ENCODE measurements at places on chromosomes 6 and 20.

GRCh38 chr6:65989676-65990075, 282.6 kb upstream of the EYS start:
- DNase-seq = no peak

DNA sequence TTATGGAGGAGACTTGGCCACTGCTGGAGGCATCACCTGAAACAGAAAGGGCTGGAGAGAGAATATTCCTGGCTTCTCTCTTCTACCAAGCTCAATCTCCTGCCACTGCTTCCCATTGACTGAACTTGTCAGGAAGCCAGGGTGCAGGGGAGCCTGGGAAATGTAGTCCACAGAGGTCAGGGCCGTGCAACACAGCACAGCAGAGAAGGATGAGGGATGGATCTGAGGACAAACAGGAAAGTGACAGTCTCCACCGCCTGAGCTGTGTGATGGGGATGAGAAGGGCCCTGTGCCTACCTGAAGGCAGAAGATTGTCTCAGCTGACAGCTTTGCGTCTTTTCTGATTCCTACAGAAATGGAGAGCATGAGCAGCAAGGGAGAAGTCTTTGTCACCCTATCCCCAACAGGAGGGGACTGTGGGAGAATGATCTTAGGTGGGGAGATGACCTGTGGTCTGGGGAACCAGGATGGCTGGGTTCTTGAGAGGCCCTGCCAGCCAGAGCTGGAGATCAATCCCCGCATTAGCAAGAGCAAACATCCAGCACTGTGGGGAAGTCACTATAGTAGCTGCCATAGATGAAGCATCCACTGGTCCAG, 114.2 kb downstream of the SNX5 start:
- DNase-seq = peak; percentile 55

- DNase-seq = no peak
Measured at GRCh38 chr20:19557291-19557690, 200.8 kb upstream of the RIN2 start.

DNA sequence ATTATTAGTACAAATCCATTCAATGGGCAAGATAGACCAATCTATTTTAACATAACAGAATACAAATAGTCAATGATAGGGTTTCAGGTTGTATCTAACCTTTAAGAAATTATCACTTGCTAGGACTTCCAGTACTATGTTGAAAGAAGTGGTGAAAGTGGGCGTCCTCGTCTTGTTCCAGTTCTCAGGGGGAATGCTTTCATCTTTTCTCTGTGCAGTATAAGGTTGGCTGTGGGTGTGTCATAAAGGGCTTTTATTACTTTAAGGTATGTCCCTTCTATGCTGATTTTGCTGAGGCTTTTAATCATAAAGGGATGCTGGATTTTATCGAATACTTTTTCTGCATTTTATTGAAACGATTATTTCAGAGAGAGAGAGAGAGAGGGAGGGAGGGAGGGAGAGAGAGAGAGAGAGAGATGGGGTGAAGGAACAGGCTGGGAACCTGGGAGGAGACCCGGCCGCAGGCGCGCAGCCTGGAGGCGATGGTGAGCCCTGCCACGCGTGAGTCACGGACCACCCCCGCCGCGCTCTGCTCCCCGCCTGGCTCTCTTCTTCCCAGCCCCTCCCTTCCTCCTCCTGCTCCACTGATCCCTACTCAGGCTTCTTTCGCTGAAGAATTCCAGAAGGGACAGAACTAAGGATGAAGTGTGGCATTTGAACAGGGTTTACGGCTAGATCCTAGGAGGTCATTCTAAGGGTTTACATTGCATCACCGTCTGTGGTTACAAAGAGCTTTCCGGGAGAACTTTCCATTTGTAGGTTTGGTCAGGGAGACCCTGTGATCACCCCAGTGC, 45.5 kb upstream of the HLA-E start:
- peak; percentile 35 for DNase-seq

DNA sequence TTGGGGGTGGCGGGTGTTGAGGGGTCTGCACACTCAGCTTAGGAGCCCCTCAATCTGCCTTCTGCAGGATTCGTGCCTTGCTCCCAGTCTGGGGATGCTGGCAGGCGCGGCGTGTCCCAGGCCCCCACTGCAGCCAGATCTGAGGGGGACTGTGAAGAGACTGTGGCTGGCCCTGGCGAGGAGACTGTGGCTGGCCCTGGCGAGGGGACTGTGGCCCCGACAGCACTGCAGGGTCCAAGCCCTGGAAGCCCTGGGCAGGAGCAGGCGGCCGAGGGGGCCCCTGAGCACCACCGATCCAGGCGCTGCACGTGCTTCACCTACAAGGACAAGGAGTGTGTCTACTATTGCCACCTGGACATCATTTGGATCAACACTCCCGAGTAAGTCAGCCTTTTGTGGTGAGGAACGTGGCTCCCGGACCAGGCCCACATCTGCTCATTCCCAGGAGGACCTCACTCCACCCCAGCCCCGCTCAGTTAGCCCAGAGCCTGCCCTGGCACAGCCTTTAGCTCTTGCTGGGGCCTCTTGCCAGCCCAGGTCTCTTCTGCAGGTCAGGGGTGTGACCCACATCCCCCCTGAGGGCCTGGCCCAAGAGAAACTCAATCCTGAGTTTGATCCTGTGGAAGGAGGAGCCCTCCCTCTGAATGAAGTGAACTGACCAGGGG, 1.1 kb downstream of the EDN3 start:
- DNase-seq = no peak

GRCh38 chr6:109204511-109204910, 109.2 kb downstream of the CEP57L1 start:
- DNase-seq = no peak

DNA sequence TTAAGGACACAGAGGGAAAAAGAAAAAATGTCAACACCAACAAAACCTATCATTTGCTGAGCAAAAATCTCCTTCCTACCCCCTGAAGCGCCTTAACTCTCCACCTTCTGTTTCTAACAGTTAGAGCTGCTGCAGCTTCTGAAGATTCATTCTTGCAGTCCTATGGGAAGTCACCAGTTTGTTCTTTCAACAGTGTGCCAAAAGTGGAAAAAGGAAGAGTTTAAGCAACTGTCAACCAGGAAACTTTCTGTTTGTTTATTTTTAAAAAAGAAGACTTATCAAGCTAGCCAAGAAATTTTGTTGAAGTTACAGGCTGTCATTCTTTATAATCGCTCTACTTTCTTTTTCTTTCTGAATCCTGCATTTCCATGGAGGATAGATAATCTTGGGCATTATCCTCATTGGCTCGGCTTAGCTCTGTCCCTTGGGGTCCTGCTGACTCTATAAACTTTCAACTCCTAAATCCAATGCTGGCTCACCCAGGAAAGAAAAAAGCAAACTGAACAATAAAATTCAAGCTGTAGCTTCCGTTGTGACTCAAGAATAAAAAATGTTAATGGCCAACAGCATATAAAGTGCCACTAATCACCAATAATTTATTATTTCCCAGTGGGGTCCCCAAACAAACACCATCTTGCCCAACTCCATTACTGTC, 172.8 kb upstream of the CITED2 start:
- DNase-seq = no peak

DNA sequence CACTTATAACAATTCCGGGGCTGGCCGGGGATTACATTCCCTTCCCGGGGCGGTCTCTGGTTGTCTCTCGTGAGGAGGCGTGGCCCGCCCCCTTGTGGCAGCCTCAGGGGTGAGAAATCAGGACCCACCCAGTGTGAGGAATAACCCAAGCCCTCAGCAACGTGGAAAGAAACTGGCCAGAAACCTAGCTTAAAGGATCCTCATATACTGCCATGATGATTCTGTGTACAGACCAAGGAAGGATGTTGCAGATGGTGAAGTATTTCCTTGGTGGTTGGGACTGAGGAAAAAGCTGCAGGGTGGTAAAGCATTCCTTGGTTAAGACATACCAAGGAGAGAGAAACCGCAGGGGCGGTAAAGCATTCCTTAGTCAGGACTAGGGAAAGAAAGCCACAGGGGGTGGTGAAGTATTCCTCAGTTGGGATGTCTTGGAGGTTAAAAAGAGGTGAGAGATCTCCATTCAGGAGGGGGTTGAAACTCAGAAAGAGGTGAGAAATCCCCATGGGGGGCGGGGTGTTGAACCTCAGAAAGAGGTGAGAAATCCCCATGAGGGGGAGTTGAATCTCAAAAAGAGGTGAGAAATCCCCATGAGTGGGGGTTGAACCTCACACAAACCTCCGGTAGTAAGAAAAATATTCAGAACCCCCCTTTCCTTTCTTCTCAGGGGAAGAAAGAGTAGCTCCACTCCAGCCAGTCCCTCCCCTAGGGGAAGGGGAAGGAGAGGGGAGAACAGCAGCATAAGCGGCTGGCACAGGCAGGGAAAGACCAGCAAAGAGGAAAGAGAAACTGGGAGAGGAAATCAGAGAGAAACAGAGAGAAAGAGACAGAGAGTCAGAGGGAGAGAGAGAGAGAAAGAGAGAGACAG, 238.1 kb downstream of the RNGTT start:
- DNase-seq = peak; percentile 98

DNA sequence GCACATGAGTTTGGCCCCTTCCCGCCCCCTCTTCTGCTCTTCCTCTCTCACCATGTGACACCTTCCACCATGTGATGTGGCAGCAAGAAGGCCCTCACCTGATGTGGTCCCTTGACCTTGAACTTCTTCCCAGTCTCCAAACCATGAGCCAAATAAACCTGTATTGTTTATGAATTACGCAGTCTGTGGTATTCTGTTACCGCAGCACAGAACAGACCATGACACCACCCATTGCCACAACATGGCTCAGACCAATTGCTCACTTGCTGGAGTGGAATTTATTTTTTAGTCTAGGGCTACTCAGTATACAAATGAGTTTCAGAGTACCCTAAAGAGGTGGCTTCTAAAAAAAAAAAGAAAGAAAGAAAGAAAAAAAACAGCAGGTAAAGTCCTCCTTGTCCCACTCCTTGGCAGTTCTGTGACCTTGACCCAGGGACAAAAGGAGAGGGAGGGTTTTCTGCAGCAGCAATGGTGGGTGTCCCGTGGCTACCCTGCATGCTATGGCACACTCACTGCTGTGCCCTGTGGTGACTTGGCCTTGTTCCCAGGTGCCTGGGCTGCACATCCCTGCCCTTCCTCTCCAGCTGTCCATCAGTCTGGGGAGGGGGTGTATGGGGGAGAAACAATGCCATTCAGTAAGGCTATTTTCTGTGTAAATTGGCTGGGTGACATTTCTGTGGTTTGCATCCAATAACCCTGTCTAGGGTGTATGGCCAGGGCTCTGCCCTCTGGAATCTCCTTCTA, 5.4 kb upstream of the VSX1 start:
- DNase-seq = no peak

DNA sequence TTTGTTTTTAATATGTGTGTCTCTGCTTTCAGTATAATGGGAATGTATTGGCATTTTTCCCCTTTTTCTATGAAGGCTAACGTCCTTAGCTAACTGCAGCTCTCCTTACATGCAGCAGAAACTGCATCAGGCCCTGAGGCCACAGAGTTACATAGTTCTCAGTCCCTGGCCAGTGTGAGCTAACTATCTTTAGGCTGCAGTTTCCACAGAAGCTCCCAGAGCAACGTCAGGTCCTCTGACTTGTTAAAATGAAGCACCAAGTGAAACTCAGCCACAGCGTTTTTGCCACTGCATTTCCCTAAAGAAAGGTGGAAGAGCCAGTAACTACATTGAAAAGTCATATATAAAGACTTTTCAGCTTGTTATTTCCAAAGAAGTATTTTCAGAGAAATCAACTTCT, 244.7 kb downstream of the CBLN4 start:
- no peak for DNase-seq

GRCh38 chr6:153028963-153029362, 26.5 kb upstream of the MTRF1L start:
- DNase-seq = no peak

GRCh38 chr6:11833626-11834592, 55.3 kb upstream of the ADTRP start:
- DNase-seq = no peak

DNA sequence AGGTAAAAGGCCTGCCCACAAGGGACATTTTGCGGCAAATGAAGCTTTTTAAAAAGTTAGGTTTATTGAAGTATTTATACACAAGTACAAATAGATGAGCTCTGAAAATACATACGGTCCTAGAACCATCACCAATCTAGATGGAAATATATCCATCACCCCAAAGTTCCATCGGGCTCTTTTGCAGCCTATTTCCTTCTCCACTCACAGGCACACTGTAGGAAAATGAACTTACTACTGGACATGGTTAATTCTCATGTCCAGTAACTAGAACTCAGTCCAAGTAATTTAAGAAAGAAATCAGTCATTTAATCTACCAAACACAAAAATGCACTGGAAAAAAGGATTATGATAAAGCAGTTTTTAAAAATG, 6.2 kb downstream of the PCNA start:
- no peak for DNase-seq

DNA sequence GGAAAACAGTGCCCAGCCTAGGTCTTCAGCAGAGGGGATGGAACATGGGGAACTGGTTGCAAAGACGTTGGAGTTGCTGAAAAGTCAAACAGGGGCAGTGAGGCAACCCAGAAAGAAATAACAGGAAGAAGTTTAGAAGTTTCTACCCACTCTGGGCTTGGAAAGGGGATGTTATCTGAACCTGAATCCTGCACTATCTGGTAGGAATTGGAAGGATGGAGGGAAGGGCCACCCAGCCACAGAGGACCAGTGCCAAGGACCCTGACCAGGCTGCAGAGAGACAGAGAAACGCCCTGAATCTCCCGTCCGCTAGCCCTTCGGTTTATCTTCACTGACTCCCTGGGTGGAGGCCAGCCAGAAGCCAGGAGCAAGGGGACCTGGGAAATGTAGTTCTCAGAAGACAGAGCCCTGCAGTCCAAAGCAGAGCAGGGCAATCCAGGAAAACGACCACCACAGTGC, 217.3 kb upstream of the RREB1 start:
- DNase-seq = no peak

DNA sequence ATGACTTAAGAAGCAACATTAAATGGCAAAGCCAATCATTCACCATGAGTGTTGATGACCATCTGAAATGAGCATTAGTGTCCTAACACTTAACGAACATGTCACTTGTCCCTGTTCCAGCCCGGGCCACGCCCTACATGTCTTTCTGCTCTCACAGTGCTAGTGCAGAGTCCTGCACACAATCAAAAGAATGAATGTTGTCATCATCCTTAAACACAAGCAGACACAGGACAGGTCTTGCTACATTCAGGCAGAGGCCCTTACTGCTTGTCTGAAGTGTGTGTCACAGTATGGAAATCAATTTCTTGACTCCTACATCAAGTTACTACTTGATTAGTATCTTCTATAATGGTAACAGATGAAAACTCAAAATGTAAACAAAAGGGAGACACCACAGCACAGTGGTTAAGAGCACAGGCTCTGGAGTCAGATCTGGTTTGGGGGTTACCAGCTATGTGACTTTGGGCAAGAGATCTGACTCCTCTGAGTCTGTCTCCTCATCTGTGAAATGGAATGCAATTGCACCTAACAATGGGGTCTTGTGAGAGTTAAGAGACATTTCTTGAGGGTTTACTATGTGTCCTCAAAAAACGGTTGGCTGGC, 17.4 kb downstream of the UBE2V1 start:
- no peak for DNase-seq
